ENCODE measurements at places on chromosomes 12 and 14.

DNA sequence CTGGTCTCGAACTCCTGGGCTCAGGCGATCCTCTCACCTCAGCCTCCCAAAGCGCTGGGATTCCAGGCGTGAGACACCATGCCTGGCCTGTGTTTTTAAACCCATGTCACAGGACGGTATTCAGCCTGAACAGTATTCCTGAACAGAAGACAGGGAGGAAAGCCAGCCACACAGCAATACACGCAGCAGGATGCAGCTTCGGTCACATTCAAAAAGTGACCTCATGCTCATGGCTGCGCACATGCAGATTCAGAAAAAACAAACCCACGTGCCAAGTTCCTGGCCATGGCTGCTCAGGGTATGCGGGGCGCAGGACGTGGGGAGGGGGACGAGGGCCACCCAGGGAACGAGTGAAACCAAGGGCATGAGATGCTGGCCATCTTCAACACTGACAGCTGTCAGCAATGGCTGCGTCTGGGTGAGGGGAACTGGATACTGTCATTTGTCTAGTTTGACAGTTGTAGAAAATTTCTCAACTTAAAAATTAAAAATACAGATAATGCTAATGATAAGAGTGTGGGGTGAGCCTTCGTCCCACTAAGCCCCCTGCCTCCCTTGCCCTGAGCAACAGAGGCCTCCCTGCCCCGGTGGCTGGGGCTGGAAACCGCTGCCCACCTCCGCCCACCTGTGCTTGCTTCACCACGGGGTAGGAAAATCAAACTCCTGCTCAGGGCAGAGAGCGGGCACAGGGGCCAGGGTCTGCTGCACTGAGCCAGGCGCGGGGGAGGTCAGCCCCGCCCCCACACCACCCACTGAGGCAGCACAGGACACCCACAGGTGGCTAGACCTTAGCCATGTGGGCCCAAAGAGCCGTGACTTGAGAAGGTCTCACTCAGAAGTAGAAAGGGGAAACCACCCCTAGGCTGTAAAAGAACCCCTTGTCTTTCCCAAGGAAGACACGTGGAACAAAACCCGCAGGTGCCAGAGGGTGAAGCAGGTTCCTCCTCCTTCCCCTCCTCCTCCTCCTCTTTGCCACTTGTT lies 84.2 kb downstream of the SCARB1 start:
- DNase-seq: no peak

DNA sequence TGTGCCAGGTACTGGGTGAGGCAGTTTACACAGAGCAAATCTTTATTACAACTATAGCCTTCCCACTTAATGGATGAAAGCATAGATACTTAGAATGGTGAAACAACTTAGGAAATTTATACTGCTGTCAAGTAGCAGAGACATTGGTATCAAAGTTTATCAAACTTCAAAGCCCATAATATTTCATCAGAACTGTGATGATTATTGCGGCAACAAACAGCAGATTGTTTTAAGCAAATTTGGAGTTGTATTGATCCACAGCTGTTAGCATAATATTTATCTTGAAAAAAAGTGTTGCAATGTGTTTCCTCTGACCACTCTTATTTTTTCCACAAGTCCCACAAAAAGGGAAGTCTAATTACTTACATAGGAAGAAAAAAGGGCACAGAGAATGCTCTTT lies 2.0 kb upstream of the SLCO1B3 start:
- no peak for DNase-seq

DNA sequence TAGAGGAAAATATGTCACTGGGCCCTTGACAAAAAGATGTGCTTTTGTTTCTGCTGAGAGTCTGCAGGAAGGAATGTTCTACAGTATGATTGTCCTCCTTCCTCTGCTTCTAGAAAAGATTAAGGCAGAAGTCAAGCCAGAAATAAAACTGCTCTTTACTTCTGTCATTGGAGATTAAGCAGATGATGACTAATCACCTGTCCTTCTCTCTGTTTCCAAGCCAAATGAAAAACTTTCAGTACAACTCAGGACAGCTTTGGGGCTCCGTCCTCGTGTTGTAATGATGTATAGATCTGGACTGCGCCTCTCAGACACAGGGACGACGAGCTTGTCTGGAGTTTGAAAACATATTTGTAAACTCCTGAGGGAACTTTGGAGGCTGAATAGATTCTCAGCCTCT lies 159.3 kb downstream of the DYRK2 start:
- DNase-seq: no peak

GRCh38 chr12:131117438-131118245 lies 163.9 kb downstream of the ADGRD1 start:
- DNase-seq: no peak

DNA sequence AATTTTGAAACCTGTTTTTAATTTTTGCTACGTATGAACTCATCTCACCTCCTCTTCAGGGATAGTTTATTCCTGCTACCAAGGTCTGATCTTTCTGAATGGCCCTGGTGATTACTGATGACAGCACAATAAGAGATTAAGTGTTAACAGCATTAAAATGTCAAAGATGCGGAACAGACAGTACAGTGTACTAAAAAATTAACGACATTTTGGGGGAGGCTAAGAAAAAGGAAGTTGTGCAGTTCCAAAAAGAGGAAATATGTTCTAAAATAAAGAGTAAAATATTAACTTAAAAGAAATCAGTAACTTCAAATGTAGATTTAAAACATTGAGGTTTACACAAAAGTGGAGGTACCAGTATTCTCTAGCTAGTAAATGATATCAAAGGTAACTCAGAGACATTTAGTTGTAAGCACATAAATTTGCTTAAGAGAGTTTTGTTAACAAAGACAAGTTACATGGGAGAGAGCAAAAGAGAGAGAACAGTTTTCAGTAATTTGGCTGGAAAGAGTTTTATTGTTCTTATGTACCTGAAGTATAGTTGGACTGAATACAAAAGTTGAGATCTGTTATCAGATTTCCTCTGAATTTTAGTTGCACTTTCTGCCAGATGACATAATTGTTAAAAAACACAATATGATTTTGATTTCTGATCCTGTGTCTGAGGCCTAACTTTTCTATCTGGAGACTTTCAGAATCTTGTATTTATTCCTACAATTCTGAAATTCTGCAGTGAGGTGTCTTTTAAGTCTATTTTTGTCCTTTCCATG lies 4.2 kb upstream of the CLECL1 start:
- DNase-seq: no peak

- no peak for DNase-seq
Measured at GRCh38 chr14:43132441-43132840, 1374.6 kb downstream of the FSCB start.

- no peak for DNase-seq
Measured at GRCh38 chr14:77622366-77622961, 6.0 kb upstream of the SPTLC2 start.

DNA sequence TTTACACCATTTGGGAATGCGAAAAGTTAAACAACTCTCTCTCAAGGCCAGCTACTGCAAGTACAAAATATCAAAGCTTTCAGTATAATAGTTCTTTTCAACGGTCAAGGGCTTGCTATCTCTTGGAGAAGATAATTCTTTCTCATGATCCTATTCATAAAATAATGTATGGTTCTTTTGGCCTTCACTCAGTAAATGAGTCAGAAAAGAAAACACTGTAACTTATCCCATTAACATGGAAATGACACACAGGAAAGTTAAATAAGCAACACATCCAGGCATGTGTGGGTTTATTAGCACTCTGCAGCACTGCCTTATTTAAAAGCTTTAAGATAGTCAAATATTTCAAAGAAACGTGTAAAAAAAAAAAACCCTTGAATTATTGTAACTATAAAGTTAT lies 36.9 kb downstream of the ZFC3H1 start:
- DNase-seq: no peak

- DNase-seq: no peak
Measured at GRCh38 chr12:79645235-79645630, 45.5 kb downstream of the PAWR start.

- no peak for DNase-seq
Measured at GRCh38 chr12:13992585-13992984, 11.2 kb upstream of the GRIN2B start.

GRCh38 chr12:94445662-94446061 lies 14.0 kb downstream of the CEP83 start:
- no peak for DNase-seq

DNA sequence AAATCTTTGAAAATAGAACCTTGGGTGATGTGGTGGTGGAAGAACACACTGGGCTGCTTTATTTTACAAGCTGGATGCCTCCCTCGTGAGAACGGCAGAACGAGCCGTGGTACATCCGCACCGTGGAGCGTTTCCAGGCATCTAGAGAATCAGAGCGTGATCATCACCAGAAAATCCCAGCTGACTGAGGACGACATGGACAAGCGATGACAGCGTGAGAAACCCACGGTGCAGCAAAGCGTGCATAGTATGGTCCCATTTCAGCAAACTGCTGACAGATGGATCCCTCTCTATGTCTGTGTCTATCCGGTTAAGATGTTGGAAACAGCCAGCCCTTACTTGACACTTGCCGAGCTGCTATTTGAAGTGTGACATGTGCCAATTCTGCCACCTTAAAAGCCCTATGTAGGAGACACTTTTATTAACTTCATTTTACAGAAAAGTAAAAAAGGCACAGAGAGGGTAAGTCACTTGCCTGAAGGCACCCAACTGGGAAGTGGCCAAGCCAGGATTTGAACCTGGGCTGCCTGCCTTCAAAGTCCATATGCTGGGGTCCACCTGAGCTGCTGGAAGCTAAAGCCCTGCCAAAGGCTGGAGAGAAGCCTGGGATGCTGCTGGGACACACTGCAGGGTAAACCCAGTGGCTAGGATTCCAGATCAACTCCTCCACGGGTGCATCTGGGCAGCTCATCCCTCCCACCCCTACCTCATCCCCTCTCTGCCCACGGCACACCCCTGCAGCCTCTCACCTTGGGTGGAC lies 14.9 kb downstream of the SCARB1 start:
- DNase-seq: no peak

DNA sequence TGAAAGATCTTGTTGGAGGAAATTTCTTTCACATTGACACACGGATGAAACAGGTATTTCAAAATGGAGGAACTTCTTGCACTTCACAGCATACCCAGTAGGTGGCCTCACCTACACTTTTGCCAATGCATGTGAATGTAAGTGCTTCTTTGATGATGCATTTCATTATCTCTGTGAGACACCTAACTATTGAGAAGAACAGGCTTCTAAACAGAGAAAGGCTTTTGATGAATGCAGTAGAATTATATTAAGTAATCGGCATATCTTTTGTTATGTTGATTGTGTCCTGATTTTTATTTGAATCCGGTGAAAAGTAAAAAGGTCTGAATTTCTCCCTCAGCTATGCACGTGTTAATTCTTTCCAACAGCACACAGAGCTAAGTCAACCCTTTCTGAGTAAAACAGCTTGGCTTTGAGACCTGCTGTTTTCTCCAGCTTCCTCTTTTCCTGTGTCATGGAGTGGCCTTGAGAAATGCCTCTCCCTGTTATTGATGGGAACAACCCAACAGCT lies 399.0 kb downstream of the NAV3 start:
- no peak for DNase-seq
